ENCODE measurements at places on chromosomes 16 and 17. TPM values are rescaled to one million over a fixed set of nuclear protein-coding genes. Genes with fewer than 3 reads are reported as not detected.
A peak's percentile ranks its signal among the peaks of the same experiment; 100 is the strongest.

DNA sequence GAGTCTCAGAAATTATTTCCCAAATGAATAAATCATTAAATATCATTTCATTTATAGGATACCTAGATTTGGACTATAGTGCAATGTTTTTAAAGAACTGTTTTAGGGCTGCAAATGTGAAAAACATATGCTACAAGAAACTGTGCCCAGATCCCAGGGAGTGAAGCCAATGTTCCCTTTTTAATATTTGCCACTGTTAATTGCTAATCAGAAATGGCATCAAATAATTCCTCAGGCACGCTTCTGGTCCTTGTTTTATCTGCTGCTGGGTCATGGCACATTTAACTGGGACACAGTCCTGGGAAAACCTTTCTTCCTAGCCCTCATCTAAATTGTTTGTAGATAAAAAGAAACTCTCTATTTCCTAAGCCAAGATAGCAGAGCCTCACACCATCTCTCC is 79.3 kb upstream of the CNTNAP4 start:
- no peak for DNase-seq
- H3K27ac ChIP-seq: no peak overlapping the region
- H3K27me3 ChIP-seq: no peaks in the 10 kb centered on the region
- H3K4me3 ChIP-seq: no peak overlapping the region
- no peaks in the 10 kb centered on the region for H3K36me3 ChIP-seq

- peak overlapping the region; percentile 79 for H3K4me3 ChIP-seq
- peaks cover 3% of the 10 kb centered on the region for H3K27me3 ChIP-seq
- DNase-seq: no peak
- peaks cover 60% of the 10 kb centered on the region for H3K4me1 ChIP-seq
- peaks cover 31% of the 10 kb centered on the region for H3K36me3 ChIP-seq
- peak overlapping the region; percentile 84 for H3K27ac ChIP-seq
These were observed 1.0 kb upstream of the TTYH2 start for GRCh38 chr17:74212209-74212912.

DNA sequence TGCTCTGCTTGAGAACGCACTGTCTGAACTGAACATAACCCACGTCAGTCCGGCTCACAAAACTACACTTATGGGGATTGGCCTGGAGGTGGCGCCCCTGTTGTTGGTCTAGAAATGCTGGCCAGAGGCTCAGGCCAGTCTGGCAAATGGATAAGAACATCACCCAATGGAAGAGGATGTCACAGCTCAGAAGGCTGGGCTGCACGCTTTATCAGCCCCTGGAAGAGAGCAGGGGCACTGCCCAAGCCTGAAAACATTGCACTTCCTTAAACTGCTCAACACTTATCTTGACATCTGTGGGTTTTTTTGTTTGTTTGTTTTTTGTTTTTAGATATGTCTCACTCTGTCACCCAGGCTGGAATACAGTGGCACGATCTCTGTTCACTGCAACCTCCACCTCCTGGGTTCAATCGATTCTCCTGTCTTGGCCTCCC is 24.8 kb upstream of the BPTF start:
- no peaks in the 10 kb centered on the region for H3K4me1 ChIP-seq
- no peak overlapping the region for H3K4me3 ChIP-seq
- no peaks in the 10 kb centered on the region for H3K36me3 ChIP-seq
- no peak overlapping the region for H3K27ac ChIP-seq
- H3K27me3 ChIP-seq: no peaks in the 10 kb centered on the region

DNA sequence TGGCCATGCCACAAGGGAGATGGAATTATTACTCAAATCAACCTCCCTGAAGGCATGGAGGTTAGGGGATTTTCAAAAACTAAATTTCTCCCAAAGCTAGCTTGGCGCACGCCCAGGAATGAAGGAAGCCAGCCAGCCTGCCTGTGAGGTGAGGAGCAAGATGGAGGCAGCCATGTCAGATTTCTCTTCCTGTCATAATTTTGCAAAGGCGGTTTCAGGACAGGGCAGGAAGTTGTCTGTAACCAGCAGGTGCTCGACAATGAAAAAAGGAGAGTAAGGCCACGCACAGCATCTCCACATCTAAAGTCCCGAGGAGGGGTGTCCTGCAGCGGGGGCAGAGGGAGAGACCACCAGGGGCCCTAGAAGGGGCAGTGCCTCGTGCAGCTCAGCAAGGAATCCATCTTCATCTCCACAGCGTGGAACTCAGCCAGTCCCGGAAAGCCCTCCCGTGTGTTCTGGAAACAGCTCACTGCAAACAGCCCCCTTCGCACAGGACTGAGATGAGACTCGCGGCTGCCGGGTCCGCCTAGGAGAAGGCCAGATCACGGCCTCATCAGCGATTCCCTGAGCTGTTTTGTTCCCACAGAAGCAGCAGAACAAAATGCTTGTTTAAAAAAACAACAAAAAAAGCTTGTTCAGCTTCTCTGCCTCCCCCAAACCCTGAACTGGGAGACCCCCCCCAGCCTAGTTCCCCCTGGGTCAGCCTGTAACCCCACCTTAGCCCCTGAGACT is 47.8 kb downstream of the SLC7A5 start:
- H3K4me1 ChIP-seq: peaks cover 15% of the 10 kb centered on the region
- peaks cover 6% of the 10 kb centered on the region for H3K36me3 ChIP-seq
- H3K4me3 ChIP-seq: no peak overlapping the region
- peak overlapping the region; percentile 82 for H3K27ac ChIP-seq

- no peaks in the 10 kb centered on the region for H3K27me3 ChIP-seq
- H3K4me1 ChIP-seq: peaks cover 71% of the 10 kb centered on the region
- peak overlapping the region; percentile 87 for H3K27ac ChIP-seq
- peak overlapping the region; percentile 5 for H3K4me3 ChIP-seq
These were observed 38.2 kb upstream of the LITAF start for GRCh38 chr16:11624636-11625607.

- no peak overlapping the region for H3K4me3 ChIP-seq
- peaks cover 5% of the 10 kb centered on the region for H3K4me1 ChIP-seq
- H3K27ac ChIP-seq: no peak overlapping the region
These were observed 10.3 kb upstream of the RPL38 start for GRCh38 chr17:74192950-74193781.

COL1A1 gene
- total RNA-seq: 0.31 TPM

HOXB9 gene
- total RNA-seq: not detected

WSCD1 gene
- total RNA-seq: not detected

PLEKHG4 gene
- total RNA-seq: 15.7 TPM

KRTAP4-1 gene
- total RNA-seq: not detected

PVALEF gene
- not detected for total RNA-seq

All from activated CD4-positive, alpha-beta T cell treated with anti-CD3 and anti-CD28 coated beads, Interleukin-2, amount 10 ng/mL, durations not matched to agents 7 days and 5 days (primary cell).